ENCODE measurements at places on chromosomes 13 and 19.

GRCh38 chr13:26022538-26023292, 29.1 kb downstream of the SHISA2 start:
- DNase-seq = no peak

DNA sequence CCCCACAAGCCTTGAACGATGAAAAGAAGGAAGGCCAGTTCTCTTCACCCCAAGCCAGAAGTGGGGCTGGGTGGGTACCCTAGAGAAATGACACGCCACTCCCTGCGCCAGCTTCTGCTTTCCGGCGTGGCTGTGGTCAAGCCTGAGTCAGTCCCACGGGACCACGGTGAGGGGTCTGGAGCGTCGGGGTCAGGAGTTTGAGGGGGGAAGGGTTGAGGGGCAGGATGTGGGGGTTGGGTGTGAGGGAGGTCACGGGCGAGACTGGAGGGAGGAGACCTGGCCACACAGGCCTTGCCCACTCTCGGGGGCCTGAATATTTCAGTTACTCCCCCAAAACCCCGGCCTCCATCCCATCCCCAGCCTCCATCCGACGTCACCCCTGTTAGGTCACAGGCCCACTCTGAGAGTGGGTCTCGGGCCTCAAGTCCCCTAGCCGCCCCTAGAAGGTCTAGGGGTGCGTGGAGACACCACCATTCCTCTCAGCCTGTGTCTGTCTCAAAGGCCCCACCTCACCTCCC, 500 bp upstream of the IFI30 start:
- no peak for DNase-seq

DNA sequence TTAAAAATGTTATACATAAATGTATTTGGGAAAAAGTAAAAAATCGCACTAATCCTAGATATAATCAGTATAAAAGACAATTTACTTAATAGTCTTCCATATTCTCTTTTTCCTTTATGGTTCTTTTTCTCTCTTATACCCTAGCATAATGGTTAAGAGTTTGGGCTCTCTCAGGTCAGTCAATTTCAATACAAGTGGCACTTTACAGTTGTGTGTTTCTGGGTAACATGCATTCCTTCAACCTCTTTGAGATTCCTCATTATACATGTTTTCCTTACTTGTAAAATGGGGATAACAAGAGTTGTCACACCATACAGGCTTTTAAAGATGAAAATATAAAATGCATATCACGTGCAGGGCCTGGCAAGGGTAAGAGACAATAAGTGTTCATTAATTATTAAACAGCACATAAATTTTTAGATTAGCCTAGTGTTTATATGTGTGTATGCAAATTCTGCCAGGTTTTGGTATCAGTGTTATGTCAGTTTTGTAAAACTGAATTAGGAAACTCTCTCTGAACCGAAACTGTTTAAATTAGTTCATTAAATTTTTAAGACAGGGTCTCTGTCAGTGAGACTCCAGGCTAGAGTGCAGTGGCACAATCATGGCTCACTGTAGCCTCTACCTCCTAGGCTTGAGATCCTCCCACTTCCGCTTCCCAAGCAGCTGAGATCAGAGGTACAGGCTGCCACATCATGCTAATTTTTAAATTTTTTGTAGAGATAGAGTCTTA, 49.8 kb downstream of the ELF1 start:
- DNase-seq = no peak

DNA sequence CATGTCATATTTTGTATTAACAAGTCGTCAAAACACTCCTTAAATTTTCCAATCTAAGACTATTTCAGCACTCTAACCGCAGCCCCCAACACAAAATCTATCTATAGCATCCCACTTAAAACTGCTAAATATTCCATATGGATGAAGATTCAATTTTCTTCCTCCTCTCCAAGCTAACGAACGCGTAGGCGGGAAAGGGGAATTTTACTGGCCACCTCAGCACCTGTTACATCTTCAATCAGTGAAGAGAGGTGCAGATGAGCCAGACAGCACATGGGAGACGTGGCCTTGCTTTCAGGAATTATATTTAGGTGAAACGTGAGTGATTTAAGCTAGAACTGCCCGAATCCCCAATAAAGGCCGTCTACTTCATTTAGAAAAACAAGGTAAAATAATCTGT, 1.1 kb downstream of the RBM26 start:
- DNase-seq = no peak

GRCh38 chr13:31110617-31111016, 51.1 kb downstream of the HSPH1 start:
- no peak for DNase-seq

DNA sequence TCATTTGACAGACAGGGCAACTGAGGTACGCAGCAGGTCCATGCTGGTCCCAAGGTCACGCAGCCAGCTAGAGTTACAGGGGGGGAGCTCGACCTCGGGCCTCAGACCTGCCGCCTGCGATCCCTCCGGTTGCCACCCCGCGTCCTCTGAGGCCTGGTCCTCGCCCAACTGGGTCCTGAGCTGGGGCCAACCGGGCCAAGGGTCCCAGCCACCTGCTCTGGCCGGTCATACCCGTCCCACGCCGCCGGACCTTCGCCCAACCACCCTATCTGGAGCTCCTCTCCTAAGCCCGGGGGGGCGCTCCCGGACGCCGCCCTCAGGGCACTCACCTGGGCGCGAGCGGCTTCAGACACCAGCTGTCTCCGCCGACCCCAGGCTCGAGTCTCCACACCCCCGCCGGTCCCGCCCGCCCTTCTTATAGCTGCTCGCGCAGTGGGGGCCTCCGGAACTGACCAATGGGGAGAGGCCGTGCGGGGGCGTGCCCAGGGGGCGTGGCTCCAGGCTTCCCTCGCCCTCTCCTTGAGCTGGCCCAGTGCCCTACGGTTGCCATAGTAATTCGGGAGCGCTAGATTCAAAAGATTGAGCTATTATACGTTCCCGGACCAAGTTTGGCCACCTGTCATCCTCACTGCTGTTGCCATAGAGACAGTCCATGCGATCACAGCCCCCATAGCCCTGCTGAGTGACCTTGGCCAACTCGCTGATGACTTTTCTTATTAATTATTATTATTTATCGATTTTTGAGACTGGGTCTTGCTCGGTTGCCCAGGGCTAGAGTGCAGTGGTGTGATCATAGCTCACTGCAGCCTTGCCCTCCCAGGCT, at the start of gene PLIN5:
Gene PLIN5, minus strand, starts transcription at position 389 of the 823 bp plus-strand sequence. CDS start 1,150 bp downstream, outside the sequence.
- DNase-seq = no peak

DNA sequence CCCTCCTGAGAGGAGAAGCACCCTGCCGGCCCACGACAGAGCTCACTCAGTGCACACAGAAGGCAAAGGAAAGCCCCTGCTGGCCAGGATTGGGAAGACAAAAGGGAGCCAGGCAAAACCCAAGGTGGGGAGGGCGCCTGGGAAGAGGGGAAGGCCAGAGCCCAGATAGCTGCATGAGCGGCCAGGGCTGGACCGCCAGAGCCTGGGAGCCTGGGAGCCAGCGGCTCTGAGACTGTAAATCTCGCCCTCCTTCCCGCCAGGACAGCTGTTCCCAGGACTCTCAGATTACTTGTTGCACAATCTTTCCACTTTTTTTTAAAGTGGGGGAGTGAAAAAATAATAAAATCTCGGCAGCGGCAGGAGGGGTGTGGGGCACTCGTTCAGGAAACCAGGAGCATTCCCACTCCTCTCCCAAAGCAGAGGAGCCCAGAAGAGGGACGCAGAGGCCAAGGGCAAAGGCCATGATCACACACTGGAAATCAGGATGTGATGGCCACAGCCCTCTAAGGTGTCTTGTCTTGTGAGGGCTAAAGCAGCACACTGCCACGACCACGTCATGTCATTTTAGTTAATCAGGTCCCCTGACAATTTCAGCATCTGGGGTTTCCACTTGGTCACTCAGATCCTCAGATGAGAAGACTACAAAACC, 19.6 kb upstream of the EPHX3 start:
- DNase-seq = no peak

DNA sequence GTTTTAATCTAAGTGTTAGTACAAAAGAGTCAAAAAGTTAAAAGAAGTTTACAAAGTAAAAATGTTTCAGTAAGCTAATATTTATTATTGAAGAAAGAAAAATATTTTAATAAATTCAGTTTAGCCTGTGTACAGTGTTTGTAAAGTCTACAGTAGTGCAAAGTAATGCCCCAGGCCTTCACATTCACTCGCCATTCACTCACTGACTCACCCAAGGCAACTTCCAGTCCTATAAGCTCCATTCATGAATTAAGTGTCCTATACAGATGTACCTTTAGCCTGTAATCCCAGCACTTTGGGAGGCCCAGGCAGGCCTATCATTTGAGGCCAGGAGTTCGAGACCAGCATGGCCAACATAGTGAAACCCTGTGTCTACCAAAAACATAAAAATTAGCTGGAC, 24.1 kb upstream of the AKAP11 start:
- no peak for DNase-seq

DNA sequence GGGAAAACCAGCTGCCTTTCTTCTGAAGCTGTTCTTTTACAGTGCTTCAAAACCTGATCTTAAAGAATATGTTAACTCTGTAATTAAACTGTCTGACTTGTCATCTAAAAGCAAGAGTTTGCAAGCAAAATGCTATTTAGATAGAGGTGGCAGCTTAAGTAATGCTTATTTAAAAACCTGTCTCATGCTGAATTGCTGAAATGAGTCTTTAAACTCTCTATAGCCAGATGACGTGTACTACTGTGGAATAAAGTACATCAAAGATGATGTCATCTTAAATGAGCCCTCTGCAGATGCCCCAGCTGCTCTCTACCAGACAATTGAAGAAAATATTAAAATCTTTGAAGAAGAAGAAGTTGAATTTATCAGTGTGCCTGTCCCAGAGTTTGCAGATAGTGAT, 22.9 kb downstream of the ITM2B start:
- no peak for DNase-seq

- DNase-seq = no peak
Measured at GRCh38 chr13:44583137-44583536, 7.0 kb upstream of the TSC22D1 start.

GRCh38 chr13:47484548-47484947, 516.5 kb downstream of the SUCLA2 start:
- DNase-seq = no peak

- DNase-seq = no peak
Measured at GRCh38 chr13:60043262-60043661, 120.5 kb downstream of the DIAPH3 start.

- no peak for DNase-seq
Measured at GRCh38 chr19:44072543-44073401, 813 bp downstream of the ZNF284 start.

All from central memory CD4-positive, alpha-beta T cell (primary cell).